ENCODE measurements at places on chromosomes 12 and 14. TPM values are rescaled to one million over a fixed set of nuclear protein-coding genes. Genes with fewer than 3 reads are reported as not detected.

DNA sequence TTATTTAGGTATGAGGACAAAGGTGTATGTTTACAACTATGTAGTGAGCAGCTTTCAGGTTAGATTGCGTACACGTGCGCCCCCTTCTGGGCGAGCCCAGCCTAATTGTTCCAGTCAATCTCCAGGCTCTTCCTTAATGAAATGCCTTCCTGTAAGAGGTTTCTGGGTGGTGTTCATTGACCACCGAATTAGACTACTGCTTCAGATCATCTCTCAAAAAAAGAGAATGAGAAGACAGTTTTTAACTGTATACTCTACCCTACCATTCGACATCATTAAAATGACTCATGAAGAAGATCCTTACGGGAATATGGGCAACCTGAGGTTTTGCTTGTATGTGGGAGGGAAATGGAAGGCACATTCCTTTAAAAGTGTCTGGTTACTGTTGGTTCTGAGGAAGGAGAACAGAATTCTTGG, 2.1 kb downstream of the LUM start:
- peaks cover 18% of the 10 kb centered on the region for H3K36me3 ChIP-seq
- peaks cover 64% of the 10 kb centered on the region for H3K4me1 ChIP-seq
- DNase-seq: no peak
- no peaks in the 10 kb centered on the region for H3K27me3 ChIP-seq
- H3K27ac ChIP-seq: peak overlapping the region; percentile 91

DNA sequence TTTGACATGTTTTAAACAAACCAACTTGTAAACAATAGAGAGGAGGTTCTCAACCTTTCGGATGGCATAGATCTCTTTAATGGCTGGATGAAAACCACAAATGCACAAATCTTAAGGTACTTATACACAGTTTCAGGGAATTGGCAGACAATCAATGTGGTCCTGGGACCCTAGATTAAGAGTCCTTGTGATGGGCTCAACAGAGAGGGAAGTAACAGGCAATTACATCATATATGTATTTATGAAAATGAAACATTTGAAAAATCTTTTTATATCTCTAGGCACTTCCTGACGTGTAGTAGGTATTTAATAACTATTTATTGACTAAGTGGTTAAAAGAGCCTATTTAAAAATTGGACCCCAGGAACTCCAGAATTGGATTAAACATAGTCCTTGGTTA, 897 bp downstream of the ACTR10 start:
- H3K4me1 ChIP-seq: peaks cover 25% of the 10 kb centered on the region
- peak overlapping the region; percentile 96 for H3K4me3 ChIP-seq
- H3K27me3 ChIP-seq: peaks cover 2% of the 10 kb centered on the region
- peak overlapping the region; percentile 97 for H3K27ac ChIP-seq
- H3K36me3 ChIP-seq: peaks cover 1% of the 10 kb centered on the region
- DNase-seq: no peak

DNA sequence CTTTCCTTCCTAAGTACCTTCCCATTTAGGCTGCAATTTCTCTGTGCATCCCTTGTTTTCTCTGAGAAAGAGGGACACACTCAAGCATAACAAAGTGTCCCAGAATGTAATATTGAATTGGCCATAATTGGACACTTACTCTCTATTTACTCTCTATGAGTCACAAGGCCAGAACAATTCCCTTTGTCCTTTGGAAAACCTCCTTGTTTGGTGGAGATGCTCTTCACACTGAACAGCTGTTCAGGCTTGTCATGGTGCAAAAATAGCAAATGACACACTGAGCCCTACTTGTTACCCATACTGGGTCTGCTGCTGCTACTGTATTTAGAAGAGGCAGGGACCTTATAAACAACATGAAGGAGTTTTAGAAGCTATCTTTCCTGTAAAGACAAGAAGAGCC, 1590.5 kb upstream of the TMEM132C start:
- H3K4me3 ChIP-seq: no peak overlapping the region
- H3K27ac ChIP-seq: no peak overlapping the region
- no peaks in the 10 kb centered on the region for H3K27me3 ChIP-seq
- H3K36me3 ChIP-seq: no peaks in the 10 kb centered on the region
- no peak for DNase-seq
- H3K4me1 ChIP-seq: no peaks in the 10 kb centered on the region

DNA sequence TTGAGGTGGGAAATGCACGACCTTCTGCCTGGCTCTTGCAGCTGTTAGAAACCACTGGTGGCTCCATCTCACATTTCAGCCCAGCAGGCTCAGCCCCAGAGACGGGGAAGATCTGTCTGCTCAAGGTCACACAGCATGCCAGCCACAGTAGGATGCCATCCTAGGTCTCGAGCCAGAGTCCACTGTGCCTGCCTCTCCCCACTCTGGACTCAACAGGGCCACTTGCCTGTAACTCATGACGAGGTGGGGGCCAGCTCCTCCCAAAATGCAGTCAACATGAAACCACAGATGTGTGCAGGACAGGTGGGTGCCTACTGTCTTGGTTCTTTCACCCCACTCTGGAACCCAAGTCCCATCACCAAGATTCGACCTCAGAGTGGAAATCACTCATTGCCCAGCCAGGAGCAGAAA, 23.2 kb downstream of the BCL11B start:
- no peak overlapping the region for H3K4me3 ChIP-seq
- peaks cover 61% of the 10 kb centered on the region for H3K27me3 ChIP-seq
- H3K27ac ChIP-seq: no peak overlapping the region
- H3K4me1 ChIP-seq: peaks cover 16% of the 10 kb centered on the region
- DNase-seq: no peak
- H3K36me3 ChIP-seq: peaks cover 2% of the 10 kb centered on the region

GRCh38 chr12:13534242-13534641, 337.7 kb downstream of the EMP1 start:
- no peak overlapping the region for H3K27ac ChIP-seq
- no peaks in the 10 kb centered on the region for H3K36me3 ChIP-seq
- DNase-seq: no peak
- H3K4me1 ChIP-seq: no peaks in the 10 kb centered on the region
- H3K4me3 ChIP-seq: no peak overlapping the region
- peaks cover 18% of the 10 kb centered on the region for H3K27me3 ChIP-seq

- H3K27ac ChIP-seq: peak overlapping the region; percentile 84
- H3K4me1 ChIP-seq: peaks cover 46% of the 10 kb centered on the region
- peak overlapping the region; percentile 79 for H3K4me3 ChIP-seq
- H3K36me3 ChIP-seq: no peaks in the 10 kb centered on the region
- DNase-seq: no peak
Measured at GRCh38 chr14:95515080-95515489, 1.4 kb downstream of the SYNE3 start.

GRCh38 chr14:31465111-31465510, 7.8 kb upstream of the DTD2 start:
- H3K36me3 ChIP-seq: no peaks in the 10 kb centered on the region
- no peak overlapping the region for H3K4me3 ChIP-seq
- no peak for DNase-seq
- H3K27me3 ChIP-seq: no peaks in the 10 kb centered on the region
- peaks cover 15% of the 10 kb centered on the region for H3K4me1 ChIP-seq
- peak overlapping the region; percentile 76 for H3K27ac ChIP-seq

GRCh38 chr12:98388126-98388525, 127.3 kb upstream of the TMPO start:
- H3K36me3 ChIP-seq: no peaks in the 10 kb centered on the region
- DNase-seq: no peak
- H3K27me3 ChIP-seq: peaks cover 14% of the 10 kb centered on the region
- no peaks in the 10 kb centered on the region for H3K4me1 ChIP-seq

- H3K27me3 ChIP-seq: peaks cover 49% of the 10 kb centered on the region
- H3K4me1 ChIP-seq: peaks cover 14% of the 10 kb centered on the region
- peak; percentile 22 for DNase-seq
- peaks cover 3% of the 10 kb centered on the region for H3K36me3 ChIP-seq
- no peak overlapping the region for H3K27ac ChIP-seq
Measured at GRCh38 chr12:50052964-50053363, 4.4 kb upstream of the ASIC1 start.

DNAH10 gene
- 0.95 TPM for total RNA-seq

LGR5 gene
- total RNA-seq: 13.8 TPM

KRT85 gene
- not detected for total RNA-seq

DNA sequence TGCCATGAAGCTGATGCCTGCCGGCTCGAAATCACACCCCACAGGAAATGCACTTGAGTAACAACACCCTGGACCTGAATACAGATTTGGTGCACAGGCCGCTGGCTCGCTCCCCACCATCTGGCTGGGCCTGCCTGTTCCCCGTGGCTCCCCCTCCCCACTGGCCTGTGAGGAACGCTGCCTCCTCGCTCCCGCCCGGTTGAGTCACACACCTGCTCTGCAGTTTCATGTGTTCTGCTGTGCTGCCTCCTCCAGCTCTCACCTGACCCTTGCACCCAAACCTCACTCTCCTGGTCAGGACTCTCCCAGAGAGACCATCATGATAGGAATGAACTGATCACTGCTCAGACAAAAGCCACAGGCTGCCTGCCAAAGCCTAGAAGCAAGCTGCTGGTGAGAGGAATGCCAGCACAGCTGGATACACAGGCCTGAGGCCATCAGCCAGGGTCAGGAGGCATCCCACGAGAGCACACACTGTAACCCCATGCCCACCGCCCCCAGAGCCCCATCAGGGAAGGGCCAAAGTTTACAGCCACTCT, 3.8 kb upstream of the SIVA1 start:
- no peak overlapping the region for H3K4me3 ChIP-seq
- peak overlapping the region; percentile 92 for H3K27ac ChIP-seq
- peaks cover 2% of the 10 kb centered on the region for H3K36me3 ChIP-seq
- no peaks in the 10 kb centered on the region for H3K27me3 ChIP-seq
- H3K4me1 ChIP-seq: peaks cover 61% of the 10 kb centered on the region
- DNase-seq: no peak

PROX2 gene
- total RNA-seq: not detected

GRCh38 chr14:56390859-56391258, 188.7 kb upstream of the TMEM260 start:
- no peak for DNase-seq
- no peak overlapping the region for H3K27ac ChIP-seq
- peaks cover 4% of the 10 kb centered on the region for H3K36me3 ChIP-seq
- no peaks in the 10 kb centered on the region for H3K4me1 ChIP-seq
- peaks cover 1% of the 10 kb centered on the region for H3K27me3 ChIP-seq
- no peak overlapping the region for H3K4me3 ChIP-seq

DNA sequence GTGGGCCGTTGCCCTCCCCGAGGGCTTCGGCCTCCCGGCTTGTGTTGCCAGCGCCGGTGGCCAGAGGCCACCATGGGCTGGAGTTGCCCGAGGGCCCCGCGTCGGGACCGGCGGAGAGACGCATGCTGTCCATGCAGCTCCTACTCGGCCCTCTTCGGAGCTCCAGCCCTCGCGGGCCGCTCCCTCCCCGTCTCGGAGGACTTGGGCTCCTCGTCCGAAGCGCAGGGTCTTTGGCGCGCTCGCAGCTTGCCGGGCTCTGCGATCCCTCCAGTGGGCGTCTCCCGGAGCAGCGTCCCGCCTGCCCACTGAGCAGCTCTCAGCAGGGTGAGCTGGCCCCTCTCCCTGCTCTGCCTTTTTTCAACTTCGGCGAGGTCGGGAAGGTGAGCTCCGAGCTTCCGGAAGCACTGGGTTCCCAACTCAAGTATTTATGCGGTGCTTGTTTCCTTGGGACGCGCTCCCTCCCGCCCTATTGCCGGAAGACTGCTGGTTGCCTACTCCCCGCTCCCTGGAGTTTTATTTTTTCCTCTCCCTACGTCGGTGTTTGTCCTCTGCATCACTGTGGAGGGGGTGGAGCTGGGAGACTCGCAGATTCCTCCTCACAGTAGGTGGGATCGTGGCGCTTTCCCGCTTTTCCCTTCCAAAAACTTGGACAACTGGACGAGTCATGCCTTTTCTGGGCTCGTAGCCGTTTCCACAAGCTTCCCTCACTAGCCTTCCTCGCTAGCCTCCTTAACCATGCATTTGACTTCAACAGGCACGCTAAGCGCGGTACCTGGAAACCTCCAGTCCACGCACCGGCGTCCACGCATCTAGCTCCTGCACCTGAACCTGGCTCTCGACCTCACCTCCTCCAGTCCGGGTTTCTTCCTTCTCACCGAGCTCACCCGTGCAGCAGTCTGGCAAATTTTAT, at the start of gene AVPR1A:
TSS of gene AVPR1A (minus strand) at position 489 of the 910 bp plus-strand sequence. CDS start at position 124, 365 bp downstream.
- peak; percentile 75 for DNase-seq
- peaks cover 22% of the 10 kb centered on the region for H3K4me1 ChIP-seq
- H3K4me3 ChIP-seq: peak within 1 kb of the TSS; percentile 74
- no peak within 1 kb of the TSS for H3K27ac ChIP-seq
- H3K36me3 ChIP-seq: peaks cover 1% of the 10 kb centered on the region

DNA sequence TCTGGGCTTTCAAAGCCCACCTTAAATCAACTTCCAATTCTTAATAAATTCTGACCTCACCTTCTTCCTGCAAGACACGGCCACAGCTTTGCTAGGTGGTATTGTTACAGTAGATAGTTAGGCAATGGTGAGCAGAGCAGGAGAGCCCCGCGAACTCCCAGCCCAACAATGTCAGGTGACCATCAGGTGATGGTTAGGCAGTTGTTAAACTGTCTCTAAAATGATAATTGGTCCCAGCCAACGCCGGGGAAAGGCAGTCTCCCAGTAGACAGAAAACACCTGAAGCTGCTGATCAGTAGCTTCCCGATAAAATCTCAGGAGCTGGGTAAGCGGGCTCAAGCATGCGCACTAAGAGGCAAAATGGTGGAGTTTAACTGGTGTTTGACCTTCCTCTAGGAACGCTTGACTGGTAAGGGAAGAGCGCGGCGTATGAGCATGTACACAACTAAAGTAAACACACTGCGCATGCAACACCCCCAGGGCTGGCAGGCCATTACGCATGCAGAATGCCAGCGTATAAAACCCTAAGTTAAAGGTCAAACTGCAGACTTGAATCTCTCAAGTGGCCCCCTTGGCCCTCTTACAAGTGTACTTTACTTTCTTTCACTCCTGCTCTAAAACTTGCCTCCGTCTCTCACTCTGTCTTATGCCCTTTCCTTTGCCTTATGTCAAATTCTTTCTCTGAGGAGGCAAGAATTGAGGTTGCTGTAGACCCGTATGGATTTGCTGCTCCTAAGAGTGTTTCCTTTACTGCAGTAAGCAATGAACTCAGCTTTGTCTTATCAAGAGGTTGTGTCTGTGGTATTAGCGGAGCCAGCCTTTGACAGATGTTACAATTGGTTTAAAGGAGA, 113.5 kb downstream of the C12orf75 start:
- H3K36me3 ChIP-seq: peaks cover 9% of the 10 kb centered on the region
- no peaks in the 10 kb centered on the region for H3K27me3 ChIP-seq
- H3K4me1 ChIP-seq: peaks cover 43% of the 10 kb centered on the region
- no peak overlapping the region for H3K4me3 ChIP-seq
- DNase-seq: no peak

GRCh38 chr12:57629897-57630471, 3.0 kb downstream of the B4GALNT1 start:
- peaks cover 13% of the 10 kb centered on the region for H3K4me1 ChIP-seq
- no peak for DNase-seq
- peaks cover 2% of the 10 kb centered on the region for H3K27me3 ChIP-seq
- no peak overlapping the region for H3K27ac ChIP-seq
- H3K4me3 ChIP-seq: no peak overlapping the region

DNA sequence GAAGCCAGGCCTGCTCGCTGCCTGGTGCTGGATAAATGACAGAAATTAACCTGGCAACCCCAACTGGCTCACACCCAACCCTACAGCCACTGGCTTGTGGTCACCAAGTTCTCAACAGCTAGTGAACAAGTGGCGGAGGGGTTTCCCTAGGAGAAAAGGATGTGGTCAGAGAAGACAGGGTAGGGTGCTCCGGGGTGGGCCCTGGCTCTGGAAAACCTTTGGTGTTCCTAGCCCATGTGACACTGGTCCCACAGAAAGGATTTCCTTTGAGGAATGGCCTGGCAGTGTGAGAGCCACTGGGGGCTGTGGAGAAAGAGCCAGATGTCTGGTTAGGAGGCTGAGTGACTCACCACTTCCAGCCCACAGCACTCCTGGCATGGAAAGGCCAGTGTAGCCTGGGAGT, 8.7 kb downstream of the SYNE3 start:
- no peaks in the 10 kb centered on the region for H3K27me3 ChIP-seq
- peak overlapping the region; percentile 69 for H3K27ac ChIP-seq
- no peak overlapping the region for H3K4me3 ChIP-seq
- DNase-seq: no peak
- H3K4me1 ChIP-seq: peaks cover 31% of the 10 kb centered on the region

Measured in chondrocyte (in vitro differentiated cells).